A549 (cell line): ENCODE measurements at places on chromosomes 1 and 21. TPM values are rescaled to one million over a fixed set of nuclear protein-coding genes. Genes with fewer than 3 reads are reported as not detected.

Gene CITED4
- 23.7 to 33.5 TPM (median 32.2 TPM) in 3 replicates for polyA plus RNA-seq

Gene MX2
- 0.05 TPM in 1 of 3 replicates, not detected in the others for polyA plus RNA-seq

Gene DMRTA2
- 0.07 to 0.13 TPM (median 0.12 TPM) in 3 replicates for polyA plus RNA-seq

Gene RAB13
- 150 to 162 TPM (median 160 TPM) in 3 replicates for polyA plus RNA-seq

Gene DCDC2B
- not detected in 3 replicates for polyA plus RNA-seq

Gene FCMR
- 0.93 to 1.3 TPM (median 1.0 TPM) in 3 replicates for polyA plus RNA-seq

Gene PSMA5
- polyA plus RNA-seq = 92.7 to 99.6 TPM (median 93.7 TPM) in 3 replicates

Gene RCC1
- polyA plus RNA-seq = 69.6 to 75.5 TPM (median 70.3 TPM) in 3 replicates

Gene RCSD1
- polyA plus RNA-seq = 0.04 TPM in 1 of 3 replicates, not detected in the others

Gene PALMD
- 2.6 to 3.1 TPM (median 3.1 TPM) in 3 replicates for polyA plus RNA-seq

Gene LHX8
- polyA plus RNA-seq = 1.8 to 3.3 TPM (median 3.0 TPM) in 3 replicates

Gene TAF1A
- 11.7 to 13.0 TPM (median 12.1 TPM) in 3 replicates for polyA plus RNA-seq

Gene NR5A2
- polyA plus RNA-seq = 10.8 to 12.0 TPM (median 11.1 TPM) in 3 replicates

Gene C1orf50
- 1.7 to 2.0 TPM (median 1.9 TPM) in 3 replicates for polyA plus RNA-seq

Gene SEMA4A
- 0.04 to 0.09 TPM (median 0.07 TPM) in 3 replicates for polyA plus RNA-seq

Gene ZYG11A
- polyA plus RNA-seq = 2.6 to 3.2 TPM (median 3.0 TPM) in 3 replicates

Gene NTMT2
- polyA plus RNA-seq = not detected in 3 replicates

Gene SRSF10
- 140 to 141 TPM (median 141 TPM) in 3 replicates for polyA plus RNA-seq

Gene SAMD11
- 32.9 to 52.8 TPM (median 46.2 TPM) in 3 replicates for polyA plus RNA-seq

Gene TRAF3IP3
- not detected in 3 replicates for polyA plus RNA-seq

Gene VSIG8
- polyA plus RNA-seq = 0.05 to 0.09 TPM in 2 of 3 replicates, not detected in the other

GRCh38 chr1:89069951-89070350 lies 4.9 kb upstream of the GBP1 start:
- no peak for DNase-seq

DNA sequence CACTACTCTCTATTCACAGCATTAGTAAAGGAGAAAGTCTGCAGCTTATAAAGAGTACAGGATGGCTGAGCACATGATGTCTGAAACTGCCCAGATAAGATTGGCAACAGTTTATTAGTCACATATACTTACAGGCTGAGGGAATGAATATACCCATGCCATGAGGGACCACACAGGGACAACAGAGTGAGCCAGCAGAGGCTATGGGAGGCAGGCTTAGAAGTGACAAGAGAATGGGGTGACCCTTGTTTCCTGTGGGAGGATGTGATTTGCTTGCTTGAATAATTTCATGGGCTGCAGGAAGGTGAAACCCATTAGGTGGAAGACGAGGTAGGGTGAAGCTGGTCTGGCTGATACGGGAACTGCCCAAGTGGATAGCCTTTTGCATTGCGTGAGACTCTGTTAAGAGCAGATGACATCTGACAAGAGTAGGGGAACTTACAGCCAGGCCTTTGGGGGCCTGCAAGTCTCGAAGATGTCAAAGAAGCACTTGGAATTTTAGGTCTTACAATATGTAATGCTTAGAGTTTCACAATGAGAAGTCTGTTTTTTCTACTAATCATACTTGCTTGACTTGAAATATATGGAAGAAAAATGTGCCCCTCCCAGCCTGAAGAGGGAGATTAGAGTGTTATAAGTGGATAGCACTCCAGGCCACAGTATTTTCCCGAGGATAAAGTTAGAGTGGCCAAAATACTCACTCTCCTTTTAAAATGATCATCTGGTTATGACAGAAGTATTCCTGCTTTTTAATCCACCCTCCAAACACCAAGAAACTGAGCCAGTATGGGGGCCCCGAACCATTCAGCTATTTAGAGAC lies 34.6 kb upstream of the TNFSF4 start:
- no peak for DNase-seq

GRCh38 chr1:44625348-44625747 lies 48.9 kb downstream of the TMEM53 start:
- DNase-seq = no peak

GRCh38 chr1:25524568-25525360 lies 18.6 kb upstream of the LDLRAP1 start:
- no peak for DNase-seq

GRCh38 chr1:230328342-230329015 lies 97.7 kb downstream of the PGBD5 start:
- no peak for DNase-seq

DNA sequence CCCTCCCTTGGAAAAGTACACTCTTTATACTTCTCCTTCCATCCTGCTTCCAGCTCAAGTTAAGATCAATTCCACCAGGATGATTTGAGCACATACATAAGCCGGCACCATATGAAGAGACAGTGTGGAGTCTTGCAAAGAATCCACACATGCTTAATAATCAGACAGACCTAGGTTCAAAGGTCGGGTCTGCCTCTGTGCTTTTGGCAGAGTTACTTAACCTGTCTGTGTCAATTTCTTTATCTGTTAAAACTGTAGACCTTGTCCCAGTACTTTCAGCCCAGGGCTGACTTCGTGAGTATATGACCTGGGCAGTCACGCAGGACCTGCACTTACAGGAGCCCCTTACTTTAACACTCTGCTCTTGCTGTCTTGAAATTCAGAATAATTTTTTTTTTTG lies 30.2 kb upstream of the BECN2 start:
- no peak for DNase-seq

GRCh38 chr1:117110774-117111173 lies 10.8 kb downstream of the TRIM45 start:
- no peak for DNase-seq

DNA sequence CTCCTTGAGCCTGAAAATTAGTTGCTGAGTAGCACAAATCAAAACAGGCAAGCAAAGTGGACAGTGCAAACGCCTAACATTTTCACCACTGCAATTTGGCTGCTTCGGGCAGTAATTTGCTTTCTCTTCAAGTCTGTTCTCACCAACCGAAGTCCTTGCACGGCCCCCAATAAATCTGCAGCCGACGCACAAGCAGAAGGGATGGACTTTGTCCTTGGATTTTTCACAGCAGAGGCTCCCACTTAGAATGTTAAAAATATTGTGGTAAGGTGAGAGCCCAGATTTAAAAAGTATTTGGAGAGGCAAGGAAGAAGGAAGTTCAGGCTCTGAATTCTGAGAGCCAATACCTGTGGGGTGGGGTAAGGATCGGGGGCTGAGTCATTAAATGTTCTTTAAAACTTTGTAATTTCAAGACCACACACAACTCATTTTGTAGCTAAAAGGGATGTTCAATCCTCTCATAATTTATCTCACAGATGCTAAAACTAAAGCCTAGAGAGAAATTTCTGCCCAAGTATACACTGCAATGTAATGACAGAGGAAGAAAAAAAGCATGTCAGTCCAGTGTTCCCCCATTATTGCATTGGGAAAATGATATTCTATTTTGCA lies 6.2 kb downstream of the CD247 start:
- no peak for DNase-seq

GRCh38 chr1:86699186-86699585 lies 5.2 kb upstream of the SH3GLB1 start:
- DNase-seq = no peak

- no peak for DNase-seq
Observed at GRCh38 chr1:10564063-10564462, 89.3 kb downstream of the PEX14 start.

GRCh38 chr1:54292002-54292911 lies 92.3 kb downstream of the MRPL37 start:
- no peak for DNase-seq

DNA sequence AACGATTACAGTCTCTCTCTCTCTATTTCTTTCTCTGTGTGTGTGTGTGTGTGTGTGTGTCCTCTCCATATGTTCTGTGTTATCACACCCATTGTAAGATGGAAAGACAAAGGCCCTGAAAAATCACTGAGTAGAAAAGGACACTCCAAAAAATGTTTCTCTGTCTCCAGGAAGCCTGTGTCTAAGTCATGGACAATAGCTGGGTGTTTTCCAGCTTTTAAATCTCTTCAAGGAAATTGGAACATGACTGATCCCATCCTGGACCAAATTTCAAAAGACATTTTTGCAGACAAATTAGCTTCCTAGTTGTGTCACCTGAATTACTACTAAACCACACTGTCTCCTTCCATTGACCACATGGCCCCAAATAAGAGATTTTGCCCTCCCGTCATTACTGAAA lies 31.0 kb upstream of the LMX1A start:
- no peak for DNase-seq

DNA sequence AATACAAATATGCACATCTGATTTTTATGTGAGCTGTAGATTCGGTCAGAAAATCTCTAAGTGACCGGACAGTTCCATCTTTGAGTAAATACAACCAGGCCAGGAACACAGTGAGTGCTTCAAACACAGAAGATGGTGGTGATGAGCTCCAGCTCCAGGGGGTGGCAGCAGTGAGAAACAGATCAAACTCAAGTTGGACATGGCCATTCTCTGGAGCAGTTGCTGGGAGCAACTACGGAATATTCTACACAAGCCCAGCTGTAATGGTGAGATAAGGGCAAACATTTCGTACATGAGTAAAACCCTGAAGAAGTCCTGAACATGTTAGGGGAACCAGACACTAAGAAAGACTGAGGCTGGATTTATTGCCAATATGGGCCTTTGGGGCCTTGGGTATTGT lies 100.7 kb downstream of the BARHL2 start:
- DNase-seq = no peak

- no peak for DNase-seq
Observed at GRCh38 chr21:46041183-46041582, 56.7 kb upstream of the COL6A2 start.

GRCh38 chr1:107704911-107705310 lies 260.1 kb downstream of the VAV3 start:
- DNase-seq = no peak

DNA sequence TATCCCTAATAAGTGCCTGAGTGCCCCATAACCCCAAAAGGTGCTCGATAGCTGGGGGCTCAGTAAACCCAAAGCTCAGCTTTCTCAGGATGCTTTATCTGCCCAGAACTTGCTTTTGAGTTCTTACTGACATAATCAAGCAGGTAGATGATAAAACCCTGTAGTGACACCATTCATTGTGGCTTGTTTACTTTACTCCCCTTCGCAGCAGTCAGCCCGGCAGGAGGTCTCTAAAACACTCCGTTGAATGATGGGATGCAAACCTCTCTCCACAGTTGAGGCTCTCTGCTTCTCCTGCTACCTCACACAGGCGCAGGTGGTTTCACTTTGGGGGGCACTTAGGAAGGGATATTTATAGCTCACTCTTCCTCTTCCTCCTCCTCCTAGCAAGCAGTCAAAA lies 349.4 kb downstream of the HLX start:
- no peak for DNase-seq

- no peak for DNase-seq
Observed at GRCh38 chr1:94970783-94971182, 43.9 kb upstream of the CNN3 start.

DNA sequence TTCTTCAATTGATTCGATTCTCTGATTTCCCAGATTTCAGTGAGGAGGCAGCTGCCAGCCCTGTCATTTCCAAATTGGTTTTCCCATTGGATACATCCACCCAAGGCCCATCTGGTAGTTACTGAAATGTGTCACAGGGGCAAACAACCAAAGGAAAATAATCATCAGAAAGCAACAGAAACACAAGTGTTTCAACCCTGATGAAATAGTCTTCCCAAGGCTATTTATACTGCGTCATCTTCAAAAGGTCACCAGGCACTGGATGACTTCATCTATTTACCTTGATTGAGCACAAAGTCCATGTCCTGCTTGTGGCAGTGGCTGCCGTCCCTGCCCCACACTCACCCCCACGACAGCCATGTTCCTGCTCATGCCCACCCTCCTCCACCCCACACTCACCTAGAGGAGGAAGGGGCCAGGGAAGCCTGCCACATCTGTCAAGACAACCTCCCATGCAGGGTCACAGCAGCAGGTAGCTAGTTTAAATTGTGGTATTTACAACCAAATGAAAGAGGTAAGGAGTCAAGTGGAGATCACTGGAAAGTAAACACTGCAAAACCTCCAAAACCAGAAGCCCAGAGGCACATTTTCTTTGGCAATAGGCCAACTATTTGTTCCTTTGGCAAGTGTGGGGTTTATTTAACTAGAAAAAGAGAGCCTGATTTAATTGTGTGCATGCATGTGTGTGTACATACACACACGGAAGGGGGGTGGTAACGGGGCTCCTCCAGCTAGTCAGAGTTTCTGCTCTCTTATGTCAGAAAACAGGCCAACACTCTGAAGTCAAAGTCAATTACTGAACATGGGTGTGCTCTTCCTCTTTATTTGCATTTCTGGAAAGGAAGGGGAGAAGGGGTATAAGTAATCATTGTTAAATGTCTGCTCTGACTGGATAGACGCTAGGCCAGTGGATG lies 49.5 kb upstream of the RAB4A start:
- DNase-seq = peak; percentile 53

DNA sequence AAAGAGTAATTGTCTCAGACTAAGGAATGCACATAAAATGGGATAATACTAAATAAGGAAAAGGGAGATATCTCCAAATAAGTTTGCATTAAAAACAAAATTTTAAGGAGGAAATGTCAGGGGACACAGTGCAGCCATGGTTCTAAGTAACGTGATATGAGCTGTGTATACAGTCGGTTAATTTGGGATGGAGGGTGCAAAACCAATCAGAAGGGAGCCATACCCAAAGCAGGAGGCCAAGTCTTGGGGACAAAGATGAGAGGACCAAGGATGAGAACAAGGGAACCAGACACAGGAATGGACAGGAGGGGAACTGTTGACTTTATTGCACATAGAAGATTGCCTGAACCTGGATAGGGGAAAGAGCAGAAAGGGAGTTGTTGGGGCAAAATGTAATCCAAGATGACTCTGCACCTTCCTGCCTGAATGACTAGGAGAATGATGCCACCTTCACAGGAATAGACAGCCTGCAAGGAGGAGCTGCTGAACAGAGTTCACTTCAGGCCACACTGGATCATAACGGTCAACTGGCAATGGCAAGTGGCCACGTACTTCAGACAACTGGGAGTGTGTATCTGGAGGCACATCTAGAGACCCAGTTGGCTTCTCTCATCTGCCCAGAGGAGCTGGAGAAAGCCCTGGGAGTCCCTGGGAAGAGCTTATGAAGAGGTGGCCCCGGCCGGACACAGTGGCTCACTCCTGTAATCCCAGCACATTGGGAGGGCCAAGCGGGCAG lies 22.0 kb upstream of the BOLA1 start:
- DNase-seq = peak; percentile 19

DNA sequence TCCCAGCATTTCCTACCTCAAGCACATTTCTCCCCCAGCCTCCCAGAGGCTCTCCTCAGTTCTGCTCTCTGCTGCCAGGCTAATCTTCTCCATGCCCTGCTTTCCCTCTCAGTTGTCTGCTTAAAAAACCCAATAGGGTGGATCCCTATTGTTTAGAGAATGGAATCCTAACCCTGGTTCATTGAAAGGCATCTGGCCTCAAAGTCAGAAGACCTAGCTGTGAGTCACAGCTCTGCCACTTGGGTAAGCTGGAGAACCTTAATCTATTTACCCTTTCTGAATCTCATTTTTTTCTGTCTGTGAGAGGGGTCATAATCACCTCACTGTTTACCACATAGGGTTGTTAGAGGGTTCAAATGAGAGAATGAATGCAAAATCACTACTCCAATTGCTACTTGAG lies 12.5 kb upstream of the MYOC start:
- DNase-seq = no peak

- no peak for DNase-seq
Observed at GRCh38 chr1:232830661-232831060, 25.4 kb downstream of the MAP10 start.

GRCh38 chr1:115031595-115031994 lies 2.0 kb downstream of the TSHB start:
- no peak for DNase-seq
